Esophagus squamous epithelium (tissue), 5 donors: ENCODE measurements at places on chromosomes 12 and 14. TPM values are rescaled to one million over a fixed set of nuclear protein-coding genes. Genes with fewer than 3 reads are reported as not detected.

The TMEM233 gene
- not detected for total RNA-seq

The RNASE1 gene
- 12.0 TPM for total RNA-seq

- no peak for DNase-seq
Observed at GRCh38 chr14:33842299-33842698, 108.6 kb downstream of the EGLN3 start.

DNA sequence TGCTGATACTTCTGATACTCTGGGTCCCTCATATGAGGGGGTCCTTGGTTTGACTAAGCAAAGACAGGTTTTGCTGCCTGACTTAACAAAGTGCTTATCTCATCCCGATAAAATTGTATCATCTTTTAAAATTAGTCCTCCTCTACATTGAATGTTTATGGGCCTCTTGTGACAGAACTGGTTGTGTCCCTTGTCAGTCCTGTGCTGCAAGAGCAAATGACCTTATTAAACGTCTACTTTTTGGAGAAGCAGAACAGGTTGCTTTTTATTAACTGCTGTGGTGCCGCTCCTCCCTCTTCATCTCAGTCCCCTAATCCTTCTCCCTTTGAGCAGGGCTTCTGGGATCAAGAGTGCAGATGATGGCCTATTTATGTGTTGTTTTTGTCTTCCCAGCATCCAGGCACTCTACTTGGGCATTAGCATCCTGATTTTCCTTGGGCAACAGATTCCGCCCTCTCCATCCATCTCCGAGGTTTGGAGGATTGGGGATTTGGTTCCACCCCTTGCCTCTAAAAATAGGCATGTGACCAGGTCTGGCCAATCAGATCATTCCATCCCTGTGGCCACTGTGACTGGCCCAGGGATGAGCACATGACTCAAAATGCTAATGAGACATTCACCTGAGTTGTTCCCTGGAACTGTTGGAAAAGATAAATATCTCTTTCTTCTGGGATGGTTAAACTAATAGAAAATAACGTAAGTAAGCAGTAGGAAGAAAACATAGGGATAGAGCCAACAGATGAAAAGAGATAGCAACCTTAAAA lies 2.9 kb upstream of the DENR start:
- no peak for DNase-seq

The ARID2 gene
- 15.3 TPM for total RNA-seq

DNA sequence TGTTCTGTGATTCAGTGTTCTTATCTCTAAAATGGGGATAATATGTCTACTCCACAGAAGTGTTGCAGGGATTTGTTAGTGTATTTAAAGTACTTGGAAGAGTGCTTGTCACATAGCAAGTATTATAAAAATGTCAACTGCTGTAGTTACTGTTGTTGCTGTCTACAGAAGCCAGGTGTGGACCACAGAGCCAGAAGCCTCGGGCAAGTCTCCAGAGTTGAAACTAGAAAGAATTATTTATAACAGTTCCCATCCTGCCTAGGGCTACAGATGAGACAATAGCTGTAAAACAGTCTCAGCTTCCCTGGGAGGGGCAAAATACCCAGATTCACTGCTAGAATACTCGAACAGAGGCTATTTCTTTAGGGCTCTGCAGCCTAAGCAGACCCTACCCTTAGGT lies 55.4 kb upstream of the FUT8 start:
- DNase-seq, result no peak

DNA sequence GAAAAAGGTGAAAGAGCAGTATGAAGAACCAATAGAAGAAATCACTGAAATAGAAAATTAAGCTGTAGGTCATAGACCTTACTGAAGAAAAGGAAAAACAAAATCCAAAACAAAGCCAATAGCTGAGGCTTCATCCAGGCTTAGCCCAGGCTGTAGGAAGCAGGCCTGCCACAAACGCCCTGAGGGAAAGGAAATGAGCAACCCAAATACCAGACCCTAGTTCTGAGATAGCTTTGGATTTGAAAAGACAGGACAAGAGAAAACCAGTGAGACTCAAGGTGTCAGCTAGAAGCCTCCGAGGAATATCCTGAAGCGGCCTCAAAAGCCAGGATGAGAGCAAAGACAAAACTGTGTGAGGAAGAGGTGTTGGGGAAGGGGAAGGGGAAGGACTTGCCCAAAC lies 79.2 kb downstream of the FERMT2 start:
- no peak for DNase-seq

The HOXC9 gene
- not detected for total RNA-seq

The SLC17A8 gene
- not detected for total RNA-seq

- no peak for DNase-seq
Observed at GRCh38 chr12:29051221-29051620, 97.9 kb upstream of the FAR2 start.

The CYP46A1 gene
- 1.1 TPM for total RNA-seq

DNA sequence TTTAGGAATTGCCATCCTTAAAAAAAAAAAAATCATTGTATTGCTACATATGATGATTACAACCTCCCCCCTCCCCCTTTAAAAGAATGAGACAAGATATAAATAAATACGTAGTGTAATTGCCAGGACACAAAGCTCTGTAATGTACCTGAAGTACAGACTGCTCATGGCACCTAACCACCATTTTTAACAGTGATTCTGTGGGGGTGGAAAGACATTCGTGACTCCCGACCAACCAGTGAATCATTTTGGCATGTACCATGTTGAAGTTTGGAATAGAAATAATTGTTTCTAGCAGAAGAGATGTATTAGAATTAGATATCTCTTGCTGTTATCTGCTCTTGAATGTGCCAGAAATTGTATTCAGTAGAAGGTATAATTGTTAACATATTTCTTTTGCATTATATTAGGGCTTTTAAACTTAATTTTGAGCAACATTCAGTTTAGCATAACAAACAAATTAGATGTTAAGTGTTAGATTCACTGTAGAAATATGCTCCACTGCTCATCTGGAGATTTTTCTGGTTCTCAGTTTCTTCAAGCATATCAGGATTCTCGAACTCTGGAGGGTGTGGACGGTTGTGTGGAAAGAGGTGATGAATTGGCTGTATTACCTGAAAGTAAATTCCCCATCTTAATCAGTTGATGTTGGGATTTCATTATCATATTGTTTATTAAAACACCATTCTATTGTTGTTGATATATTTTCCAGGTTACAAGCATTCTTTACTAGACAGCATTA lies 31.1 kb downstream of the FRS2 start:
- no peak for DNase-seq

The GZMH gene
- 0.53 TPM for total RNA-seq

- DNase-seq, result no peak
Observed at GRCh38 chr12:6088921-6089747, 35.3 kb downstream of the VWF start.

DNA sequence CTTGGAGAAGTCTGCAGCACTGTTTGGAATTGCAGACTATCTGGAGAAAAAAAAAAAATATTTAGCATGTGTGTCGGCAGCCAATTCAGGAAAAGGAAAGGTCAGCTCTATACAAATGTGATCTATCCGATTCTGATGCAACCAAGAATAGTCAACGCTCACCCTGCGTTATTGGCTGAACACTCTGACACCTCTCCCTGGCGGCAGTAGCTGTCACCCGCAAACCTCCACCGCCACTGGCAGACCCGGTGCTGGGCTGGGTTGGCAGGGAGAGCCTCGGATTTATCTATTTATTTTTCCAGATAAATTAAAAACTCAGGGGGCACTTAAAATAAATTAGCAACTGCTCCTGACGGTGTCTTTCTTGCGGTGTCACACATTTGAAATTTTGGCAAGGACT lies 409.7 kb downstream of the VRK1 start:
- no peak for DNase-seq

GRCh38 chr12:45626965-45627364 lies 102.5 kb upstream of the ARID2 start:
- no peak for DNase-seq

- no peak for DNase-seq
Observed at GRCh38 chr12:29756741-29757390, 26.9 kb downstream of the TMTC1 start.

GRCh38 chr14:68314642-68315041 lies 478.2 kb downstream of the ZFP36L1 start:
- DNase-seq, result no peak

GRCh38 chr14:37056473-37056872 lies 115.9 kb downstream of the SLC25A21 start:
- DNase-seq, result no peak

The GRIP1 gene
- 15.9 TPM for total RNA-seq

DNA sequence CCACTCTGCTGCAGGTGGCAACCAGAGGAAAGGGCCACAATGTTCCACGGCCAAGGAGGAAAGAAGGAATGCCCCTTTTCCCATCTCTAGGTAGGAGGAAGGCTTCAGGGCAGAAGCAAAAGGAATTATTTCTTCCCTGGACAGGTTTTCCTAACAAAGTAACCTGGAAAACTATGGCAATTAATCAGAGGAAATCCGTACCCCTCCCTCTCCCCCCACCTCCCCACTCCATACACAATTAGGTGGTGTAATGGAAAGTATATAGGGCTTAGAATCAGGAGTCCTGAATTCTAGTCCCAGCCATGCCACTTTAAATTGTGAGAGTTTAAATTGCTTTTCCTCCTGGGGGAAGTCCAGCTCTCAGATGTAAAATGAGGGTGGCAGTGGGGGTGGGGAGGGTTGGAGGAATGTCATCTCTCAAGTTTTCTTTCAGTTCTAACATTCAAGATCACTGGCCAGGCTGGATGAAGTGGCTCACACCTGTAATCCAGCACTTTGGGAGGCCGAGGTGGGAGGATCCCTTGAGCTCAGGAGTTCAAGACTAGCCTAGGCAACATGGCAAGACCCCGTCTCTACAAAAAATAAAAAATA lies 1.7 kb downstream of the DHH start:
- DNase-seq, result no peak

DNA sequence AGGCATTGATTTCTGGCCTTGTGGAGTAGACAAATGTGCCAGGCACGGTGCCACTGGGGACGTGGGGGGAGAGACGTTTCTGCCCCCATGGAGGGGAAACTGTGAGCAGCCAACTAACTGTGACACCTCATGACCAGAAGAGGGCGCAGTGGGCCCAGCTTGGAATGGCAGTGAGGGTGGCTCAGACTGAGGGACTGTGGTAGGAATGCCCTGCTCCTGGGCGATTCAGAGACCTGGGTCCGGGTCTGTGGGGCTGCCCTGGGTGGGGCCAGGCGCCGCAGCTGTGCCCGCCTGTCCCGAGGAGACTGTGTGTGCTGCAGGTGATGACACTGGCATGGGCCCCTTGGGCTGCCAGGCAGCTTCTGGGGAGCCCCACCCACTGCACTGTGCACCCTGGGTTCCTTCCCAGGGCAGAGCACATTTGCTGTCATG lies 60.6 kb downstream of the SLC25A47 start:
- no peak for DNase-seq

GRCh38 chr14:32590157-32590556 lies 261.1 kb downstream of the AKAP6 start:
- no peak for DNase-seq

DNA sequence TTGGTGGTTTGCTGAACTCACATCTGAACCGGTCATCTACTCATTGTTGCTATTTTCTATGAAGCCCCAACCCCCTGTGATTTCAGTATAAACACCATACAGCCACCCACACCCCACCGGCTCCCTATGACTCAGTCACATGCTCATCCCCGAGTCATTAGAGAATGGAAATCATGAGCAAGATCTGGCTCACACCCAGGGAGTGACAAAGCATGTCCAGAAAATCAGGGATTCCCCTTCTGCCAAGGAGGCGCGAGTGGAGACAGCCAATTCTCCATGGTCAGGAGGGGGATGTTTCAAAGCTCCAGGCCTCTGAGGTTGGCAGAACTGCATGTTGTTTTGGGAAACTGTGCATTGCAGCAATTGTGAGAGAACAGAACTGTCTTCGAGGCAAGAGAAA lies 657.5 kb upstream of the TBX3 start:
- no peak for DNase-seq

GRCh38 chr12:132955094-132956010 lies 754 bp downstream of the ZNF605 start:
- no peak for DNase-seq

The RTN1 gene
- total RNA-seq, result 1.6 TPM

The NFE2 gene
- 0.44 TPM for total RNA-seq

The WNT5B gene
- 30.9 TPM for total RNA-seq

- DNase-seq, result no peak
Observed at GRCh38 chr12:117444781-117445180, 83.4 kb upstream of the NOS1 start.

DNA sequence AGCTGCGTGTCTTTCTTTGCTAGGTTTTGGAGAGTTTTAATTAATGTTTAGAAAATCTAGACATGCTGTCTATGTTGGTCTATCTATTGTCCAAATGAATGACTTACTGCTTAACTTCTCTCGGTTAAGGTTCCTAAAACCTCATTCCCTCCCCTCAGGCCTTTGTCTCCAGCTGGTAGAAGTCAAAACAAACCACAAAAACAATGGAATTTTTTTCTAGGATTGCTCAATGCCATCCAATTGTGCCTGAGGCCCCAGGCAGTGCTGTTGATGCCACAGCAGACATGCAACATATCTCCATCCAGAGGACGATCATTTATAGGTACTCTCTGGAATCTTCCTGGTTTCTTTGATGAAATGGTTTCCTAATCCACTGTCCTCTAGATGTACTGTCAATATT lies 448.2 kb upstream of the TBX3 start:
- no peak for DNase-seq

DNA sequence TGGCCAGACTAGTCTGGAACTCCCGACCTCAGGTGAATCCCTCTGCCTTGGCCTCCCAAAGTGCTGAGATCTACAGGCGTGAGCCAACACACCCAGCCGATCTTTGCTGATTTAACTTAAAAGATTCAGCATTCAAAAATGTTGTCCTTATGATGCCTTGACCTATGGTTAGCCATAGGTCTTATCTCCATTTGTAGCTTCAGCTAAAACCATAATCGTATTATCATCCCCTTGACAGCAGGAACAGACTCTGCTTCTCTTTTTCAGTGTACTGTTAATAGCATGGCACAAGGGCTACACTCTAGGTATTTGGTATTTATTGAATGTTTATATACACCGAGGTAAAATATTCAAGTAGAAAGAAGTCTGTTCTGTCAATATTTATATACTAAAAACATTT lies 15.3 kb downstream of the CCDC62 start:
- DNase-seq, result no peak
